ENCODE measurements at places on chromosomes 7 and 10.

GRCh38 chr10:91341686-91342085 lies 68.5 kb upstream of the HECTD2 start:
- DNase-seq: no peak

- DNase-seq: no peak
Observed at GRCh38 chr7:99822731-99823718, 4.8 kb upstream of the CYP3A43 start.

GRCh38 chr7:151423936-151424335 lies 14.1 kb upstream of the WDR86 start:
- DNase-seq: no peak

DNA sequence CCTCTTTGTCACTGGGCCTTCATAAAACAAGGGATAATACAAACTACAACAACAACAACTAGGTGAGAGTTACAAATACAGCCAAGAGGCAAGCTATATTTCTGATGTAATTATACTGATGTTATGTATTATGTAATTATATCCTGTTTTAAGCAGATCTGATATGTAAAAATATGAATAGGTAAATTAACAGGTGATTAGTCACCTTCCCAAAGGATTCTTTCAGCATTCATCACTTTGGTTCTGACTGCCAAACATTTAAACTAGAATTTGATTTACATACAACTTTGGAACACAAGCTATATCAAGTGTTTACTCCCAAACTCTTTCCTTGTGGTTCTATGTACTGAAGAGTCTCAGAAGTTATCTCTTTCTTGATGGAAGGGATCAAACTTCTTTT lies 53.7 kb downstream of the BEND7 start:
- no peak for DNase-seq

DNA sequence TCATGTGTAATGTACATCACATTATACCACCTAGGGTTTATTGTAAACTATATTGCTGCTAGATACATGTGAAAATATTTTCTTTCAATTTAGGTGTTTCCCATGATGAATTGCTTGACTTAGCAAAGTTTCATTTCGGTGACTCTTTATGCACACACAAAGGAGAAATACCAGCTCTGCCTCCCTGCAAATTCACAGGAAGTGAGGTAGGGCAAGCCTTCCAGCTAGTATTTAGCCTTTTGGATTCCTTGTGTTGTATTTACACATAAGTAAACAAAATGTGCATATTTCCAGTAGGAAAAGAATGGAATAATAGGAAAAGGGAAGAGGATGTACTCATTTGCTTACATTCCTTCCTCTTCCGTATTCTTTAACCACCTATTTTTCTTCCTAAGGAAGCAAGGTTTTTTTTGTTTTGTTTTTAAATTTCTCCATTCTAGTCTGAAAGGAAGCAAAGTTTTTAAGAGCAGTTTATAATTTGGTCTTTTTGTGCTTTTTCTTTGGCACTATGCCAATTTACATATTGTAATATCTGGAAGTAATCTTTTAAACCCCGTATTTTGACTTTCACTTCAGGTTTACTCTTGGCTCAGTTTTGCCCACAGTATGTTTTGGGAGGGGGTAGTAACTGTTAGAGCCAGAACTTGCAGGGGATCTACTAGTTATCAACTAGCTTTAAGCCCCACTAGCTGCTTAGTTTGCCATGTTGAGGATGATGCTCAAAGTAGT lies 10.4 kb downstream of the PMPCB start:
- no peak for DNase-seq

DNA sequence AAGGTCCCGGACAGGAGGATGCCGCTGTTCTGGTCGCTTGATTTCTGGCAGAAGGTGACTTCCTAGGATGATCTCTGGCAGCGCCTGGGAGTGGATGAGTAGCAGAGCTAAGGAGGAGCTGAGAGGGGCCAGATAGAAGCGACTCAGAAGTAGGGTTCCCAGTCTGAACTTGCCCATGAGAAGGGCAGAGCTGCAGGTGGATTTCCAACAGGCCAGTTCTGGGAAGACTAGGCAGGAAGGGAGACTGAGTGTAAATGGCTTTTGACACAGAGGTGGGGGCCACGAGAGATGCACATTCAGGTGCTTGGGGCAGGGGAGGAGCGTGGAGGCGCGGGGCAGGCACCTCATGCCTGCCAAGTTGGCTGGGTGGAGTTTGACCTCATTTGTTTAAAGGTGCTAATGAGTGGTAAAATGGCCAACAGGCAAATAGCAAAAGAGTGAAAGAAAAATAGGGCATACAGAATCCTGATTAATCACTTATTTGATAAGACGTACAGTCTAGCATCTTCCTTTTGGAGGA lies 58.8 kb downstream of the SHH start:
- no peak for DNase-seq

DNA sequence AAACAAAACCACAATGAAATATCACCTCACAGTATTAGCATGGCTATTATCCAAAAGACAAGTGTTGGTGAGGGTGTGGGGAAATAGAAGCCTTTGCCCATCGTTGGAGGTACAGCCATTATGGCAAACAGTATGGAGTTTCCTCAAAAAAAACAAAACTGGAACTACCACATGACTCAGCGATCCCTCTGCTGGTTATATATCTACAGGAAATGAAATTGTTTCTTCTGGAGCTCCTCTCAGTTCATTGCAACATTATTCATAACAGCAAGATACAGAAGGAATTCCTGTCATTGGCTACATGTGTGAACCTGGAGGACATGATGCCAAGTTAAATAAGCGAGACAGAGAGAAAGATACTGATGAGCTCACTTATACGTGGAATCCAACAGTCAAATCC lies 2.4 kb upstream of the UBE3C start:
- DNase-seq: no peak

- no peak for DNase-seq
Observed at GRCh38 chr7:7772397-7772821, 54.0 kb upstream of the RPA3 start.

DNA sequence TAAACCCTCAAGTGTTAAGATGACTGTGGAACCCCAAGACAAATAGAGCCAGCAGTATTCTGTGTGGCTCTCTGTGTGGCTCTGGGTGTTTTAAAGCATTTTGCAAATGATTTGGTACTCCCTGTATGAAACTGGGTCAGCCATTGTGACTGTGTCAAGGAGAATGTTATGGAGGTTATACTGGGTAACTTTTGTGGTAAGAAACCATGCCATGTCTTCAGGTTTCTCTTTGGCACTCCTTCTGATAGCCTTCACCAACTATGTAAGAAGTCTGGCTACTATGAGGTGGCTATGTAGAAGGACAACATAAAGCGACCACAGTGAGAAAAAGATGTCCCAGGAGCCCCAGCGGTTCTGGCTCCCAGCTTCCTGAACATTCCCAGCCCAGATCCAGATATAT lies 226.6 kb upstream of the RHOBTB1 start:
- no peak for DNase-seq

DNA sequence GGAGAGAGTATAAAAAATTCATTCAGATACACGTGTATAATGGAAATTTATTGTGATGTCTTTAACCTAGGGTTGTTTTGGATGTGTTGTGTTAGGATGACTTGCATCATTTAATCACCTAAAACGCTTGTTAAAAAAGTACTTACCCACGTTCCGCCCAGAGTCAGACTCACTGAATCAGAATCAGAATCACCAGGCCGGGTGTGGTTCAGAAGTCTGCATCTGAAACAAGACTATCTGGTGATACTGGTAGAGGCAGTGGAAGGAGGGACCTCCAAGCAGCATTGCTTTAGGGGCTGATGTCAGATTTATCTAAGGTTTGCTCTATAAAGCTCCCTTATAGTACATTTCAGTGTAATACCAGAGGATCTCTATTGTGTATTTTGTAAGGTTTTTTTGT lies 20.5 kb upstream of the PLXDC2 start:
- no peak for DNase-seq

- DNase-seq: no peak
Observed at GRCh38 chr7:23207021-23207420, 25.2 kb downstream of the NUP42 start.

- no peak for DNase-seq
Observed at GRCh38 chr10:31584098-31584631, 265.1 kb downstream of the ZEB1 start.

DNA sequence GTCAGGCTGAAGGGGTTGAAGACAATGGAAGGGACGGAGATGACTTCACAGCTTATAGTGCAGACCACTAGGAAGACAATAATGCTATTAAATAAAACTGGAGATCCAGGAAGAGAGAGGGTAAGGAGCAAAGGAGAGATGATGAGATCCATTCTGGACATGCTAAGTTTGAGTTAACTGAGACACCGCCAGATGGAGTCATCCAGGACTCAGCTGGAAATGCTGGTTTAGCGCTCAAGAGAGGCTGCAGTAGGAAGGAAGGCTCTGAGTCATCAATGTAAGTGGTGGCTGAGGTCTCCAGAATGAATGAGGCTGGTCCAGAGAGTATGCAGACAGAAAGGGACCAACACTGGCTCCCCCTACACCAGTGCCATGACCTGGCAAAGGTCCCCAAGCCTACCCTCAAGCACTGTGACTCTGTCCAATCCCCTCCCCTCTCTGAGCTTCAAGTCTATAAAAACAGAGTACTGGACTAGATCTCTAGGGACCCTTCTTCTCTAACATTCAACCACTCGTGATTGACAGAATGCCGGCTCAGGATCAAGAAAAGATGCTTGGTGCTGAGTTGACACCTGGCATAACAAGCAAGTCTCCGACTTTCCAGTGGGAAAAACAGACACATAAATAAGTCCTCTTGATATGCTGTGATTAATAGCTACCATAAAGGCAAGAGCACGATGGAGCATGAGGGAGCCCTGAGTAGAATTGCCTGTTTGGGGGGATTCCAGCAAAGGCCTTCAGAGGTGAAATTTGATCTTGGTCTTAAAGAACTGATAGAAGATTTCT lies 8.9 kb downstream of the GFRA1 start:
- DNase-seq: no peak

DNA sequence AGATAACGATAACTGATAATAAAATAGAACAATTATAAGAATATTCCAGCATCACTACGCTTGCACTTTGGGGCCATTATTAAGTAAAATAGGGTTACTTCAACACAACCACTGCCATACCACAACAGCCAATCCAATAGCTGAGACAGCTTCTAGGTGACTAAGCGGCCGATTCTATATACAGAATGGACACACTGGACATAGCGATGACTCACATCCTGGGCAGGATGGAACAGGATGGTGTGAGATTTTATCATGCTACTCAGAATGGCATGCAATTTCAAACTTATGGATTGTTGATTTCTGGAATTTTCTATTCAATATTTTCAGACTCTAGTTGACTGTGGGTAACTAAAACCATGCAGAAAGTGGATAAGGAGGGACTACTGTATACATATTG lies 920.9 kb downstream of the LRMDA start:
- no peak for DNase-seq

DNA sequence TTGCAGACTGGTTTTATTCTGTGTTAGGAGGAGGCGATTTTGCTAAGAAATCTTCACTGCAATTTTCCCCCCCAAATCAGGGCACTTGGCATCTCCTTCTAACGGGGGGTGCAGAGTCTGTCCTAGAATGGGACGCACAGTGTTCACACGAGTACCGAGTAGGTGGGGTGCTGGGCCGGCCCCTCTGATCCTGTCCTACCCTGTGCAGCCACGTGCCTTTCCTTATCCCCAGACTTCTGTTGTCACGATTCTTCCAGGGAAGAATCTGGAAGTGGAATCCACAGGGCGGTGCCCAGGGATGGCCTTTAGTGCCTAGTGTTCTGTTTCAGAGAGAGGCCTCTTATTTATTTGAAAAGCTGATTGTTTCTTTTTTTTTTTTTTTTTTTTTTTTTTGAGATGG lies 16.4 kb downstream of the CUX1 start:
- no peak for DNase-seq

DNA sequence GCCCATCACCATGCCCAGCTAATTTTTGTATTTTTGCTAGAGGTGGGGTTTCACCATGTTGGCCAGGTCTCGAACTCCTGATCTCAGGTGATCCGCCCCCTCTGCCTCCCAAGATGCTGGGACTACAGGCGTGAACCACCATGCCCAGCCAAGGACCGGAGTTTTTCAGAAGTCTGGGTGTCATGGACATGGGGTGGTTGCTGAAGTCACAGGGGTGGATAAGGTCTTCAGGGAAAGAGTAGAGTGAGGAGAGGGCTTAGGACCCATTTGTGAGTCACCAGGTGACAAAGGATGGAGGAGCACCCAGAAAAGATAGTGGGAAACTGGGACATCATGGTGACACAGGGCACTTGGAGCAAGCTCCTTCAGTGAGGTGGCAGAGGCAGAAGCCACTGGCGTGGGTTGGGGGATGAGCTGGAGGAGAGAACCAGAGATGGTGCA lies 2.8 kb upstream of the GPRIN2 start:
- DNase-seq: no peak

- DNase-seq: no peak
Observed at GRCh38 chr10:132994185-132994796, 51.9 kb upstream of the CFAP46 start.

GRCh38 chr7:111517549-111517951 lies 44.7 kb downstream of the IMMP2L start:
- DNase-seq: no peak

GRCh38 chr10:99937630-99938029 lies 72.1 kb downstream of the DNMBP start:
- DNase-seq: no peak

- DNase-seq: no peak
Observed at GRCh38 chr10:45997557-45997956, 25.3 kb downstream of the TIMM23 start.

GRCh38 chr10:15743443-15743842 lies 23.7 kb upstream of the ITGA8 start:
- no peak for DNase-seq

- no peak for DNase-seq
Observed at GRCh38 chr10:59393349-59393748, 31.0 kb upstream of the FAM13C start.

DNA sequence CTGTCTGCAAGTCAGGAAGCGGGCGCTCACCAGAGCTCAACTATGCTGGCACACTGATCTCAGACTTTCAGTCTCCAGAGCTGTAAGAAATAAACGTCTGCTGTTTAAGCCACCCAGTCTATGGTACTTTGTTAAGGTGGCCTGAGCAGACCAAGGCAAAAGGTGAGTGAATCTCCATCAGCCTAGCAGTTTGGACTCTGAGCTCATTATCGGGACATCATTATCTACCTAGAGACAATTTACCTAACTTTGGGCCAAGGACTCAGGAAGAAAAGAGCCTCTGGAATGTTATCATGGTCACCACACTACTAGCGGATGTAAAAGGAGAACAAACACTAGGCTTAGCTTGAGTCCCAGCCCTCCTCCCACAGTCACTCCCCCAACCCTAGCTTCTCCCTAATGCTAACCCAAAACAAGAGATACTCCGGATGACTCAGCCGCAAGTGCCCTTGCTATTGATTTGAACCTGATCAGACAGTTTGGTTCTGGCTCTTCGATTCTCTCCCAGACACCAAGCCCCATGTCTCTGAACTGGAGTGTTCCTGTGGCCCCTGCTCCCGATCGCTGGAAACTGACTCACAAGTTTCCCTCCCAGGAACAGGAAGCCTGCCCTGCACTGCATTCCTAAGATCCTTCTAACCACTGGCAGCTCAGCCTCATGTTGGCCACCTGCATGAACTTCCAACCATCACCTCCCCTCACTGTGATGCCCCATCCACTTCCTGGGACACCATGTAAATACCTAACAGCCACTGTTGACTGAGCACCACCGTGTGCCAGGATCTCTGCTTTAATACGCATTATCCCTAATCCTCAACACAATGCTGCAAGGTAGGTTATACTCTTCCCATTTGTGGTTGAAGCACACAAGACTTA lies 34.5 kb downstream of the CREB3L2 start:
- no peak for DNase-seq
